ENCODE measurements at places on chromosomes 5 and 9.
A peak's percentile ranks its signal among the peaks of the same experiment; 100 is the strongest.

- DNase-seq, result no peak
Observed at GRCh38 chr9:124214596-124215367, 43.0 kb upstream of the NEK6 start.

- no peak for DNase-seq
Observed at GRCh38 chr9:69470186-69470977, 145.4 kb downstream of the ENTREP1 start.

GRCh38 chr5:40813698-40814281 is 15.6 kb upstream of the PRKAA1 start:
- no peak for DNase-seq

DNA sequence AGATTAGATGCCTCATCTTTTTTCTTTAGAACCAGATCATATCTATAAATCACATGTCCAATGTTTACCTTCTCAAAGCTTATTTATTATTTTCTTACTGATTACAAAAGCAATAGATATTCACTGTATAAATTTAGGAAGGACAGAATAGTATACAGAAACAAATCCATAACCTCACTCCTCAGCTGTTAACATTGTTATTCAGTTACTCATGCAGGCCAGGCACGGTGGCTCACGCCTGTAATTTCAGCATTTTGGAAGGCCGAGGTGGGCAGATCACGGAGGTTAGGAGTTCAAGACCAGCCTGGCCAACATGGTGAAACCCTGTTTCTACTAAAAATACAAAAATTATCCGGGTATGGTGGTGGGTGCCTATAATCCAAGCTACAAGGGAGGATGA is 15.3 kb downstream of the STOM start:
- no peak for DNase-seq

- DNase-seq, result peak; percentile 17
Observed at GRCh38 chr5:118548761-118549720, 439.3 kb downstream of the DTWD2 start.

GRCh38 chr9:107137495-107138202 is 145.4 kb upstream of the RAD23B start:
- DNase-seq, result peak; percentile 48

- peak; percentile 89 for DNase-seq
Observed at GRCh38 chr5:32709750-32710549, 1.2 kb upstream of the NPR3 start.

GRCh38 chr9:5843794-5844471 is 11.0 kb upstream of the ERMP1 start:
- peak; percentile 39 for DNase-seq

DNA sequence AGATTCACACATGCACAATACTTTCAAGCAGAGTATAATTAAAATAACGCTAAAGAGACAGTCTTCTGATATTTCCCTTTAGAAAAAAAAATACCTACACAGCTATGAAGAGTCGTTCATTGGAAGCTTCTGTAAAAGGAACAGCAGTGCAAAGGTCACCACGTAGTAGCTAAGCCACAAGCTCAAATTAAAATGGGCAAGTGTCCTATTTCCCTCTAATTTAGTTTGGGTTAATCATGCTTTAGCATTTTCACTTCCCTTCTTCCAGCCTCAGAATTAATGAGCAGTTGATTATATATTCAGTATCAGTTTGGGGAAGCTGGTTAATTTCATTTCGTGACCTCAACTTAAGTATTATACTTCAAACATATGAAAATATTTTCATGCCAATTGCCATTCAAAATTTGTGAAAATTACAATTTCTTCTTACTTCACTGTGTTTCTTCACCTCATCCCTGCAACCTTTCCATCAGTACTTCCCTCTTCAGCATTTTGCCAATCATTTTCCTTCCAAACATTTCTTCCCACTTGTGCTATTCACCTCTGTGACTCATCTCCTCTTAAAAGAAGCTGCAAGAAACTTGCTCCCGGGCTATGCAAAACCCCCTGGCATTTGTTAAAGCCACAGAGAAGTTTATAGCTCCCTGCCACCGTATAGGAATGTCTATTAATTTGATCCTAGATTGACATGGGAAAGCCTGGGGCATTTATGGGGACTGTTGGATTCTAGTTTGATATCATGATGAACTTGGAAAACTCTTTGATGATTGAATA is 83.0 kb downstream of the DMRTA1 start:
- peak; percentile 8 for DNase-seq

GRCh38 chr5:136006761-136007251 is 22.0 kb upstream of the TGFBI start:
- DNase-seq, result no peak

DNA sequence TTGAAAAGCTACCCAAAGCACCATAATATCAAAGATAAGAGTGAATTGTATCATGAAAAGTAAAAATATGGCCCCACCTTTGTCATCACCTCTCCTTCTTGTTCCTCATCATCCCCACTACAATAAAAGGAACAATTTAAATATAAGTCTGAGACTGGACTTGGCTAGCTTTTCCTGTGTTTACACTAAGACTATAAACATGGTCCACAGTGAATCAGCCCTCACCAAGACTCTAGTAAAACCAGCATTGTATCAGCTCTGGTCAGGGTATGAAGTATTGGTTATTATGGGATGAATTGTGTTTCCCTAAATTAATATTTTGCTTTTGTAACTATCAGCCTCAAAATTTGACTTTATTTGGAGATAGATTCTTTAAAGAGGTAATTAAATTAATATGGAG is 105.4 kb downstream of the SLC25A46 start:
- DNase-seq, result no peak

DNA sequence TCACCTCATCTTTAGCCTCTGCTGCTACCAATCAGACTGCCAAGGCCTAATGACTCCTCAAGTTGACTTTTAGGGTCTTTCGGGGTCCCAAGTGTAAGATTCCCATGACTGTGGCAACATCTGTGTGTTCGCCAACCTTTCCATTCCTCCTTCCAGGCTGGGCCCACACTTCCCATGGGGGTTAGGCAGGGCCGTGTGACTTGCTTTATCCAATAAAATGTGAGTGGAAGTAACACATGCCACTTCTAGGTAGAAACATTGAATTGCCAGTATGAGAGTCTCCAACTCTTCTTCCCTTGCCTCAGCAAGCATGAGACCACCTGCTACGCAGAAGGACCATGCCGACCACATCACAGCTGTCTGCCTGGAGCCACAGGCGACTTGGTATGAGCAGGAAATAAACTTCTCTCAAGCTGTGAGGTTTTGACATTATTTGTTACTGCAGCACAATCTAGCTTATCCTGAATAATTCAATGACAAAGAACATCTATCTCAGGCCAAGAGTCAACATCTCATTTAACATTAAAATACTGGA is 190.4 kb upstream of the IER5L start:
- DNase-seq, result no peak

- DNase-seq, result no peak
Observed at GRCh38 chr9:118630931-118631595, 738.2 kb downstream of the BRINP1 start.

DNA sequence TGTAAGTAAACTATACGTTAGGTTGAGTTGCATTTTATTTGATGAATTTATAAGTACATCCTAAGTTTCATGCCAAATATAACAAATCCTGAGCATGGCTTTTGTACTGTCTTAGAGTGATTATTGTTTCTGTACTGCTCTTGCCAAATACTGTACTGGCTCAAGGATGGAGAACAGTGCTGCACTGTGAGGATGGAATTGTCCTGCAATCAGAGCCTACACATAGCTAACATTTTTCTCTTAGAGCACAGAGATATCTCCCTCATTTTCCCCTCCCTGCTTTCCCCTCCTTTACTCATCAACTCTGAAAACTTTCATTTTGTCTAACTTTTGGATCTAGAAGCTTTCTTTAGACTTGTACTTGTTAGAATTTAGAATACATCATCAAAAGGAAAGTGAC is 28.3 kb downstream of the LRRC70 start:
- no peak for DNase-seq

GRCh38 chr5:96316487-96316886 is 116.6 kb downstream of the PCSK1 start:
- no peak for DNase-seq

DNA sequence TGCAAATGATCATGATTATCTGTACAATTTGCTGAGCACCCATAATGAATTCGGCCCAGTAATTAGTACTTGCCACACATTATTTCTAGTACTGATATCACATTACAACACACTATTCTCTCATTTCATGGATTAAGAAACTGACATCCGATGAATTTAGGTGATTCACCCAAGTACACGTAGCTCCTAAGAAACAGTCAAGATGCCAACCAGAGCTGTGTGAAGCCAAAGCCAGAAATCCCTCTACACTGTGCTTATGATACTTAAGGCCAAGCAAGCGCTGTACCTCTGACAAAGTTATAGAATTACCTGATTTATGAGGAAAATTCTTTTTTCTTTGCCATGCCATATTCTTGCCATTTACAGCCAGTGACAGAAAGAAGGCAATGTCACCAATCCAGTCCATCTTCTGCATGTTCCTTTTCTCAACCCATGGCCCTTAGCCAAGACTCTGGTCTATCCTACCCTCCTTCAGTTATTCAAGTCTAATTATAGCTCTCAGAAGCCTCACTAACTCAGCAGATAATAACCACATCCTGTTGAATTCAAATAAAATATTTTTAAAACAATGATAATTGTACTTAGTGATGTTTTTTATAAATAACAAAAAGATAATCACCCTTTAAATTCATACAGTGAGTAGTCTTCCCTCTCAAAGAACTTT is 74.3 kb upstream of the PTGER4 start:
- no peak for DNase-seq

GRCh38 chr5:17316970-17317459 is 99.6 kb downstream of the BASP1 start:
- no peak for DNase-seq

DNA sequence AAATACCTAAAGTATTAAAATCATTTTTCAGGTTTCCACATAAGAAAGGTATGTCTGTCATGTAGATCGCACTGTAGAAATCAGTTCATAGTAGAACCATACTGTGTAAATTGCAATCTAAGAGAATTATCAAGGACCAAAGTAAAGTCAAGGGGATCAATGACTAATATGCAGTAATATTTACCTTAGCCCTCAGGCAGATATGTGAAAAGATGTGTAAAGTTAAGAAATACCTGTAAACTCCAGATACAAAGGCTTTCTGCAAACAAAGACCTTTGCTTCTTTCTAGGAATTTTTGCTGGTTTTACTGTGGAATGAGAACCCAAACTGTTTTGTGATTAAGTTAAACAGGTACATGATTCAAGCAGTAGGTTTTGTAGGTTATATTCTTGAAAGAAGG is 11.6 kb downstream of the POLK start:
- DNase-seq, result no peak

DNA sequence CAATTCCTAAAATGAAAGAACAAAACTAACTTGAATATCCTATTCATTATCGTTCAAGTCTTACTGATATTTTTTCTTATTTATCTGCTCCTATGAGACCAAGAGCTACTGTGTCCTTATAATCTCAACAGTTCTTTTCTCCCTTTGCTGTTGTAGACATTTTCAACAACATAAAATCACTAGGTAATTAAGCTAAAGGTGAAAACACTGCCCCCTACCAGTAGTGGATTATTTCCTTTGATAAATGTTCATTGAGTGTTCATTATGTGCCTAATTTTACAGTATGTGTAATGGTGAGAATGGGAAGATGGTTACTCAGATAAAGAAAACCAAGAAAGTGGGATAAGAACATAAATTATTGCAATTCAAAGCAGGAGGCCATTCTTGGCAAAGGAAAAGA is 41.4 kb upstream of the PAPPA start:
- peak; percentile 5 for DNase-seq

GRCh38 chr5:177439518-177440053 is 7.0 kb upstream of the PRR7 start:
- no peak for DNase-seq

- no peak for DNase-seq
Observed at GRCh38 chr9:92763721-92764380, 782 bp downstream of the BICD2 start.

- DNase-seq, result no peak
Observed at GRCh38 chr5:58406394-58406793, 53.5 kb downstream of the PLK2 start.

DNA sequence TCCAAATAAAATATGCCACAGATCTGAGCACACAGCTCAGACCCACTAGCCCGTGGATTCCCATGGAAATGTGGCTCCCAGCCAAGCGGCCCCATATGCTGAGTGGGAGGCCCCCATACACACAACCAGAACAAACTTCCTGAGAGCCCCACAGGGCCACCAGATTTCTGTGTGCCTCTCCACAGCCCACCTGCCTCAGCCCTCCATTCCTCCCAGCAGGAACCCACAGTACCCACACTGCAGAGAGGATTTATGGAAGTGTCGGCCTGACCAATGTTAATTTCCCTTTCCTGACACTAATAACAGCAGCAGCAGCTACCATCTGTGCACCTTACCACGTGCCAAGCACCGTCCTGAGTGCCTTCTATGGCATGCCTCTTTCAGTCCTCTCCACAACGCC is 99.3 kb upstream of the SPOCK1 start:
- no peak for DNase-seq
